ENCODE measurements at places on chromosomes 2 and 18.

DNA sequence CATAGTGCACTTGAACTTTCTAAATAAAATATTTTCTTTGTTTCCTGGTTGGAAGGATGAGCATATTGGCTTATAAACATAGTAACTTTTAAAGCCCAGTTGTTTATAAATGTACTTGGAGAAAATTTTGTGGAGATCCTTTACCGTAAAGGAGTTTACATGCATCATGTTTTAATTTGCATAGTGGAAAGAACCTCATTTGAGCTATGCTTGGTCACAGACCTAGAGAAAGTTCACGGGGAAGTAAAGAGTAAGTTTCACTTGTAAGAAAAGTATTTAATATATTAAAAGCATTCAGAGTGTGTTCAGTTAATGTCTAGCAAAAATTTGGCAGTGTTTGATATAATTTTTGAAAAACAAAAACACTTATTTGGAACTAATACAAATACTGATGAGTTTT, 45.3 kb downstream of the PIKFYVE start:
- DNase-seq, result no peak

DNA sequence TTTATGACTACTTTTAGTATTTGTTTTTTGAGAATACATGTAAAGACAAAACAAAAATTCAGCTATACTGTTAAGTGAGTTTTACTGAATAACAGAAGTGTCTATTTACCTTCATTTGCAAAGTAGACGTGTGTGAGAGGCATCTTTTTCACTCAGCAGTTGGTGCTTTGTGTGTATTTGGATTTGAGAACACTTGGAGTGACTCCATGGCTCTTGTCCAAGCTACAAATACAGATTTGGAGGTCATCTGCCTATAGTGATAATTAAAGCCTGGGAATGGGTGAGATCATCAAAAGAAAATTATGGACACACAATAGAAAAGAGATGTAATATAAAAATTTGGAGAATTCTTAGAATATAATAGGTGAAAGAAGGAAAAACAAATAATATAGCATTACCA, 6.2 kb downstream of the NAB1 start:
- DNase-seq, result no peak

- DNase-seq, result no peak
Measured at GRCh38 chr2:40886100-40886499, 434.2 kb upstream of the SLC8A1 start.

- DNase-seq, result no peak
Measured at GRCh38 chr18:9419956-9420631, 55.2 kb upstream of the RALBP1 start.

- no peak for DNase-seq
Measured at GRCh38 chr2:171551836-171552235, 29.6 kb downstream of the CYBRD1 start.

DNA sequence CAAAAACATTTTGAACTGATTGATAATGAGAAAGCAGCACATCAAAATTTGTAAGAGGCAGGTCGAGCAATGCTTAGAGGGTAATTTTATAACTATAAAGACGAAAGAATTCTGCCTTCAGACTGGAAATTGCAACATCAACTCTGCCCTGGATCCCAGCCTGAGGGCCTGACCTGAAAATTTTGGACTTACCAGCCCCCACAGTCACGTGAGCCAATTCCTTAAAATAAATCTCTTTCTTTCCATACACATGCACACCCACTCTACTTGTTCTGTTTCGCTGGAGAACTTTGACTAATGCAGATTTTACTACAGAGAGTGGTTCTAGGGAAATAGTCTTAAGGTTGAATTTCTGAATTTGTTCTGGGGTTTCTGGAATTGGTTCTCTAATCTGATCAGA, 14.6 kb upstream of the ACOXL start:
- peak; percentile 34 for DNase-seq

DNA sequence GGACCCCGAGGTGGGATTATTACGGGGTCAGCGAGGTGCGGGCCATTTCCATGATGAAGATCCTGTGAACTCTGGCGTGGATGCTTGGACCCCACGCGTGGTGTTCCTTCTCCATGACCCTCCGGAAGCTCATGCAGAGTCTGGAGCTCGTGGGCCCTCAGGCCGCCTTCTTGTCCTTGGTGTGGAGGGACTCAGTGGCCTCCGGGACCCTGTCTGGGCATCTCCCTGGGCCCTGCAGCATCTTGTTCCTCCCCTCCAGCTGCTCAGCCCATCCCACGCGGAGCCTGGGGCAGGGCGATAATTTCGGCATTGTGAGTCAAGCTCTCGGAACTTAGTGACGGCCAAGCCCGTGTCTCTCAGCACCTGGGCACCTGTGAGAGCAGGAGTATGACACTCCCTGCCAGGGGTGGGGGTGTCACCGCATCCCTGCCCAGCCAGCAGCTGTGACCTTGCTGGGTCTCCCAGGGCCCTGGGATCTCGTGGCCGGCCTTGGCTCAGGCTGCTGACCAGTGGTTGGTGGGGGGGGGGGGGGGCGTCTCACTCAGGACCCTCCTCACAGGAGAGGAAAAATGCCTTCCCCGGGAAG, 24.6 kb downstream of the RTP5 start:
- DNase-seq, result no peak

DNA sequence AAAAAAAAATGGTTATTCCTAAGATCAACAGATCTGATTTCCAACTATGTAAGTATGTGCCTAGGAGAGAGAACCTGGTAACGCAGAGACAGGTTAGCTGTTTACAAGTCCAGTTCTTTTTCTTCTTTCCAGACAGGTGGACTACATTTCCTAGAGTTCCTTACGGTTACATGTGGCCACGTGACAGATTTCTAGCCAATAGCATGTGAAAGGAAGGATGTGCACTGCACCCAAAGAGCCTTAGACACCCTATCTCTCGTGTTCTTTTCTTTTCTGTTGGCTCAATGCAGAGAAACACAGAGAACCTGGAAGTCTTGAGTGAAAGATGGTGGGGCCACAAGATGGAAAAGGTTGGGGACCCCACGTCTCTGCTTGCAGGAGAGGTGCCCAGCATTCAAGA, 375.9 kb downstream of the TNS1 start:
- DNase-seq, result no peak

- no peak for DNase-seq
Measured at GRCh38 chr2:127844973-127845372, 13.0 kb downstream of the POLR2D start.

DNA sequence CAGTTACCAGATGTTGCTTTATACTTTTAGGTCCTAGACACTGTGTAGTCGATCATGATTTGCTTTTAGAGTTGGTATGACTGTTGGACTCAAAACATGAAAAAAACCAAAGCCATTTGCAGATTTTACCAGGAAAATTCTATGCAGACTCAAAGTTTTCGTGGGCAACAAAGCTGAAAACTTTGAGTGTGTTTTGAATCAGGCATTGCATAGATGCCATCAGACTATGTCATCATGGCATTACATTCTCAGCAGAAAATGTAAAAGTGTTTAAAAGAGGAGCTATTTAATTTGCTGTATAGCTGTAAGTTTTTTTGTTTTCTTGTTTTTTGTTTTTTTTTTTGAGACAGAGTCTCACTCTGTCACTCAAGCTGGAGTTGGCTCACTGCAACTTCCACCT, 43.5 kb upstream of the ELAC1 start:
- no peak for DNase-seq

- no peak for DNase-seq
Measured at GRCh38 chr18:74692367-74693013, 94.8 kb downstream of the ZNF407 start.

DNA sequence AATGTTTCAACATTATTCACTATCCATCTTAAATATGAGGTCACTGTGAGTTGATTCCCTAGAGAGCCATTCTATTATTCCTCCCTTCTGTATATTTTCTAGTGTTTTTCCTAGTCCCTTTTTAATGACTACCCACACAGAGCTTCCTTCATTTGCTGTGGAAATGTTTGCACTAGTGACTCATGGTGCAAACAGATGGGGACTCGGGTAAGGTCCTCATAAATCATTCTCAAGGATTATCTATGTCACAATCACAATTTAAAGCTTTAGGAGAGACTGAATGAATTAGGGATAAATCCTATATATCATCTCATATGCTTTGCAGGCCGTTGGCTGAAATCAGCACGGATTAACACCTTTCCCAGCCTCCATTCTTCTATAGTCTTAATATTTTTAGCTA, 159.6 kb downstream of the DCC start:
- DNase-seq, result no peak

- no peak for DNase-seq
Measured at GRCh38 chr2:8624855-8625398, 56.9 kb upstream of the ID2 start.

GRCh38 chr18:39624961-39625360, 2059.4 kb upstream of the CELF4 start:
- DNase-seq, result no peak

DNA sequence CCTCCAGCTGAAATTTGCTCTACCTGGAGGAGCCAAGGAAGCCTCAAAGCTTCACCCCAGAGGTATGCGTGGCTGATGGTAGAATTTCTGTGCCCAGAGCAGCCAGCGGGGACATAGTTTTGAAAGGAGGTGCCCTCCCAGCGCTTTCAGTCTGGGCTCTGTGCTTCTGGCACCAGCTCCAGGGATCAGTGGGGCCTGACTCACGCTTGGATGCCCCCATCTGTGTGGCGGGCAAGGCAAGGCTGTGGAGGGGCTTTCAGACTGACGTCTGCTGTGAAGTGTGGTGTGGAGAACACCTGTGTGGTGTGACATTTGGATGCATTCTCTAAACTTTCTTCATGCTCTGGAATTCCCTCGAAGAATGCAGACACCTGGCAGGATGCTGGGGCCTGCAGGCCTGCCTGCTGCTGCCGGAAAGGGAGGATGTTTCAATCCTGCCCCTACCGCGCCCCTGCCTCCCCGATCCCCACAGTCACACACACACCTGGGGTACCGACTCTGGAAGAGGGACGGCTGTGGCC, 84.1 kb downstream of the CTIF start:
- no peak for DNase-seq

DNA sequence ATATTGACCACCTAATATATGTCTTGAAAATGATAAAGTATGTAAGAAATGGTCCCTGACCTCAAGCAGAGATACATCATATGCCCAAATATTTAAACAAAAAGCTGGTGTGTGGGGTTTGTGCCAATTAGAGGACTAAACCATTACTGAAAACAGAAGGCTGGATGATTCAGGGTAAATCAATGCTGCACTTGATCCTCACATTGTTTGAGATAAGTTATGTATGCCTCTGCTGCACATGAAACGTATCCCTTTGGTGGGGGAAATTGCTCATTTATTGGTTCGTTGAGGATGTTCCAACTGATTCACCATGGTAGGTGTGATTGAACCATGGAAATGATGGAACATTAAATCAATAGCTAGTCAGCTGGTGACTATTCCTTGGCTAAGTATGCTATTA, 24.7 kb upstream of the DARS1 start:
- DNase-seq, result no peak

- DNase-seq, result peak; percentile 20
Measured at GRCh38 chr2:110874453-110875383, 142.3 kb downstream of the ACOXL start.

DNA sequence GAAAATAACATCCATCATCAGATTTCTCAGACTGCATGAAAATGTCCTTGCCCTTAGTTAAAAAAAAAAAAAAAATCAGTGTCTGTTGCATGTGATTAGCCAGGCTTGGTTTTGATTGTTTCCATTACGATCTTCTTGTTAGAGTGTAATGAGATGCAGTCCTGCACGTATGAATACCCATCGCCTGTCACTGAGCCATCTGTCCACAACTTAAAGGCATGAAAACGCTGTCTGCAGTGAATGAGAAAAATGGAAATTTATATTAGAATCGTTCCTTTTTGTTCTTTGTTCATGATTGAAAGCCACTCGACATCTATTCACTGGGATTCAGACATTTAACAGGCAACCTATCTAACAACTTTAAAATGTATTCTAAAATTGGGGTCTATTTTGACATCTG, 521.7 kb upstream of the SPHKAP start:
- DNase-seq, result no peak

DNA sequence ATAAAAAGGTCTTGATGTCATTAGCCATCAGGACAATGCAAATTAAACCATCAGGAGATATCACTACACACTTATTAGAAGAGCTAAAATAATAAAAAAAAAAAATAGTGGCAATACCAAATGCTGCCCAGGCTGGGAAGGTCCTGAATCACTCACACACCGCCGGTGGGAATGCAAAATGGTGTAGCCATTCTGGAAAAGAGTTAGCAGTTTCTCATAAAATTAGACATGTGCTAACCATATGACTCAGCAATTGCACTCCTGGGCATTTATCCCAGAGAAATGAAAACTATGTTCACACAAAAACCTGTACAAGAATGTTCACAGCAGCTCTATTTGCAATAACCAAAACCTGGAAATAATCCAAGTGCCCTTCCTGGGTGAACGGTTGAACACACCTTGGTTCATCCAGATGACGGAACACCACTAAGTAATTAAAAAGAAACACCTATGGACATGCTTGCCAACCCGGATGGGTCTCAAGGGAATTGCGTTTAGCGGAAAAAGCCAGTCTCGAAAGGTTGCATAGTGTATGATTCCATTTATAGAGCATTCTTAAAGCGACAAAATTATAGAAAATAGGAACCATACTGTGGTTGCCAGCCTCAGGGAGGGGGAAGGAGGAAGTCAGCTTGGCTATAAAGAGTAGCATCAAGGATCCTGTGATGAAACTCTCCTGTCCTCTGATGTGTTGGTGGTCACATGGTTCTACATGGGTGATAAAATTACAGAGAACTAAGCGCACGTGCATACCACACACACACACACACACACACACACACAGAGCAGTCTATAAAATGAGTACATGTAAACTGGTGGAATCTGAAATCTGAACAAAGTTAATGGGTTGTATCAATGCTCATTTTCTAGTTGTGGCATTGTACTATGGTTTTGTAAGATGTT, 4.6 kb downstream of the MBP start:
- no peak for DNase-seq

DNA sequence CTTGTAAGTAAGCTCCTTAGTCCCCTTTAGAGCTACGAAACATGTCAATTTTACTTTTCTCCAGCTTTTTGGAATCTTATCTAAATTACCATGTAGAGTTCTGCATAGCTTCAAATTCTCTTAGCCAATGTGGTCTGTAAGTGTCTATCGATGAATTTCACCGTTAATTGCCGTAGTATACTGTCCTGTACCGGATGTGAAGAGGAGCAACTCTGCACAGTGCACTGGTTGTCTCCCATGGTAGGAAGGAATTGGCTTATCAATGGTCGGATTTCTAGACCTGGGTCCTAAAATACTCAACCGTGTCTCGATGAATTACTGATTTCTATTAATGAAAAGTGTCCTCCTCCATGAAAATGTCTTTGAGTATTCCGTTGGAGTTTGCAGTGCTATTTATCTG, 1.9 kb downstream of the NOP58 start:
- no peak for DNase-seq

Data from head of caudate nucleus (tissue), 42 donors.